ENCODE measurements at places on chromosomes 6 and 20.

GRCh38 chr6:18488004-18488403, 100.9 kb downstream of the RNF144B start:
- DNase-seq, result no peak

DNA sequence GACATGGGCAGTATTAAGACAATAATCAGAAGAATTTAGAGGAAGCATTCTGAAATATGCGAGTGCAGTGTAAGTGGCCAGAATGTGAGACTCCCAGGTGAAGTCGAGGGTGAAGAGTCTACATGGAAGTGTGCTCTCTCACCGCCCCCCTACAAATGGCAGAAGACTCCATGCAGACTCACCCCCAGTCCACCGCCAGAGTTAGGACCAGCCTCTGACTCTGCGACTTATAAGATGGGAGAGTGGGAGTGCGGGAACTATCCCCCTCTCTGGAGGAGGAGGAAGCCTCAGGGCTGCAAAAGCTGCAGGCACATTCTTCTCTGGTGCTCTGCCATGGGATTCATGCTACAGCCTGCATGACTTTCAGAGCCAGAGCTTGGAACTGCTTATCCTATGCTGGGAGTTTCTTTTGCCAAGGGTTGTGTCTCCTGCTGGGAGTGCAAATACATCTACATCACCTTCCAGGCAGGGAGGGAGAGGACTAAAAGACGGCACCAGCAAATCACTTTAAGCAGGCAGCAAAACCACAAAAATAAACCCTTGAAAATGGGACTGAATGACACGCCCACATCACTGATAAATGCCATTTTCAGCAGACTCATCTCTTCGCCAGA, 206.7 kb upstream of the SULF2 start:
- DNase-seq, result no peak

DNA sequence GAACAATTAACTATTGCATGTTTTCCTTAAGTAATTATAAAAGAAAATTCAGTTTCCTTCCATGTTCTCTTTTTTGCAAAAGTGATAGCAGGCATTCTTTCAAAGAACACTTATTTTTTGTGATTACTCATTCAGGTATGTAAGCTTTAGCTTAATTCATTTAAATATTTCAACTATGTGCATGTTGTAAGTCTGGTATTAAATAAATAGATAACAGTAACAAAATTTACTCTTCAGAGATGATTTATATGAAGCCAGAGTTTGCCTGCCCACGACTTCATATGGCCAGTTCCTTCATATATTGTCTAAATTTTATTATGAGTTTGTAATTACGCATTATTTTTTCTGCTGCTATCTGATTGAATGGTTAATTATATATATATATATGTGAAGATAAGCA, 110.9 kb downstream of the ADGRG6 start:
- DNase-seq, result no peak

DNA sequence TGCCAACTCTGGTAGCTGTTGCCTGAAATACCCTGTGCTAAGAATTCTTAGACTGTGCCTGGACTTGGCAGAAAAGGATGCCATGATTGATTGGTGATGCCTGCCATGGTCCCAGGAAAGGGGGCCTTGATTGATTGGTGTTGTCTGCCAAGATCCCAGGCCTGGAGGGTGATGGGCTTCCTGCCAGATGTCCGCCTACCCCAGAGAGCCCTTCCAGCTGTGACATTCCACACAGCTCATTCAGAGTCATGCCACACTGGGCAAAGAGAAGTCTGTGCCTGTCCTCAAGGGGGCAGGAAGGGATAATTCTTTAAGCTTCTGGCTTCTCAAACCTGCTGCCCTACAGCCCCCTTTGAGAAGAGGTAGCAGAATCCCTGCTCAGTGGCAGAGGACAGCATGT, 24.6 kb downstream of the RIMS4 start:
- no peak for DNase-seq

GRCh38 chr6:133577851-133578250, 311.1 kb upstream of the TCF21 start:
- DNase-seq, result no peak

GRCh38 chr6:167736486-167737204, 90.1 kb upstream of the AFDN start:
- no peak for DNase-seq

DNA sequence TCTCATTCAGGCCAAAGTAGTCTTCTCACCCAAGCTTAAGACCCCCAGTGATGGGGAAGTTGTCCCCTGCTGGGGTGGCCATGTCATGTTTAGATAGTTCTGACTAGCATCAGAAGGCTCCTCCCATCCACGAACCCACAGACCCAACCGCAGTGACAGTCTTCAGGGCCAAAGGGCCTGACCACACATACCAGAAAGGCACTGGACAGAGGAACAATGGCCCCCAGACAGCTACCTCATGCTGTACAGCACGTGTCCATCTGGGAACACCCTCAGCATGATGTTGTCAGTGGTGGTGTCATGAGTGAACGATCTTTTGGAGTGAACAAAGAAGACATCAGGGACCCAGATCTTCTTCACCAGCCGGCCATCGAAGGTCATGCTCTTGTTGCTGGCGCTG, 46.3 kb downstream of the GABRR2 start:
- no peak for DNase-seq

DNA sequence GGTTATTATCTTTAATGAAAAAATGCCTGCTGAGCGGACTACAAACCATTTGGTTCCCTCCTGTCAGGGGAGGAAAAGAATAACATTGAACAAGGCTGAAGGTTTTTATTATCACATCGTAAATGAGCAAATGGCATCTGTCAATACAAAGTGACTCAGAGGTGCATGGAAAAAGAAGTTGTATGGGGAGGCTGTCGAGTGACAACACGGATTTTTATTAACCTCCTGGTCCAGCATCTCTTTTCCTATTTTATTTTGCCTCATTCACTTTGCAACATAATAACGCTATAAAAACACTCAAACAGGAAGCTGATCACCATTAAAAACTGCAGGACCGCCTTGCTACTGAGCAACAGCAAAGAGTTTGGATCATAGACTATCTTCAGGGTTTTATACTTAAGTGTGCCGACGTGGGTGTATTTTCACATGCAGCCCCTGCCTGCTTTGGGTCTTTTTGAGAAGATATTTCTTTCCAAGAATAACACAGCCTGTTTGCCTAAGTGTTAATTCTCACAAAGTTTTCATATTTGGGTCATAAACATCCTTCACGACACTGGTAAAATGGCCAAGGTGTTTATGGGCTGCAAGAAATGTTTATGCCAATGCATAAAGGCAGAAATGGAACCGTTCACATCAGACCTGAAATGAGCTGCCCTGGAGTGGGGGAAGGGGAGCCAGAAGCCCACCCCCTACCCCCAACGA, 132.1 kb upstream of the SALL4 start:
- peak; percentile 40 for DNase-seq

DNA sequence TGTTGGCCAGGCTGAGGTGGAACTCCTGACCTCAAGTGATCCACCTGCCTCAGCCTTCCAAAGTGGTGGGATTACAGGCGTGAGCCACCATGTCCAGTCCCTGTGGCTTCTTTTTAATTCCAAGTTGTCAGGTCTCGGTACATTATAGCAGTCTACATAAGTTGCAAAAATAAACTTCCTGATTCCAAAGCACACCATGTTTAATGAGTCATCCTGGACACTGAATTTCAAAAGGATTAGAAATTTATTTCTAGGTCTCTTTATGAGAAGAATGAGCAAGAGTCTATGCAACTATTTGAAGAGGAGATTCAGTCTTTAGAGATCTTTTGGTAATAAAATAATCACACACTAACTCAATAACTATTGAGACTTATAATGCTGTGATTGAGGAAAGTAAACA, 63.9 kb upstream of the MCHR2 start:
- no peak for DNase-seq

GRCh38 chr20:52484438-52484837, 292.9 kb upstream of the ZFP64 start:
- no peak for DNase-seq

DNA sequence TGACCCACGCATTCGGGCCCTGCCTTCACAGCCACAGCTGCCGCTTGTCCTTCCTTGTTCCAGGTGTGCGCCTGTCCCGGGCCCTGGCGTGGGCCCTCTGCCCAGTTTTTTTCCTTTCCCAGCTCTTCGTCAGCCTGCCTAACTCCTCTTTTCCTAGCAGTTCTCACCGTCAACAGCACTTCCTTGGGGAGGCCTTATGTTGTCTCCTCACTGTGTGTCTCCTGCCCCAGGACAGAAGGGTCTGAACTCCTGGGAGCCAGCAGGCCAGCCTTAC, 71.8 kb downstream of the CDS2 start:
- DNase-seq, result no peak

DNA sequence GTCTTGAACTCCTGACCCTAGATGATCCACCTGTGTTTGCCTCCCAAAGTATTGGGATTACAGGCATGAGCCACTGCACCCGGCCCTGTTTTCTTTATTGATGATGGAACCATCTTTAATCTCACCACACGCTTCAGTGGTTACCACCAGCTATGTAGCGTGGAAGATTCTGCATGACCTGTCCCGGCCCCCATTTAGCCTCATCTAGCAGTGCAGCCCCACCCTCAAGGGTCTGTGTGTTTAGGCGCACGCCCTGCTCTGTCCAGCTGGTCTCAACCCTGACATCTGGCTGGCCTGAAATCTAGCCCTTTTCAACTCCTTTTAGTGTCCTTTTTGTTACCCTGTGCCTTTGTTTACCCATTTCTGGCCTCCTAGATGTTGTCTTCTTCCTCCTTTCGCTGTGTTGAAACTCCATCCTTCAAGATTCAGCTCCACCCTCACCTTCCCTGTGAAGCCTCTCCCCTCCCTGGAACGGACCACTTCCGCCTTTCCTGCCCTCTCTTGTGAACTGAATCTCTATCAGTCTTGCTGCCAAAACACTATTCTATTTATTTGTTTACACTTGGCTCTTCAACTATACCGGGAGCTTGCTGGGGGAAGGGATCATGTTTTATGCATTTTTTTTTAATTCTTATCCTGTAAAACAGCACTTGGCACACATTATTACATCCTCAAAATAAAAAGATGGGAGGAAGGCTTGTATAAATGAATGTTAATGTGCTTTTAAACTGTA, 101.0 kb upstream of the MTHFD1L start:
- DNase-seq, result no peak

DNA sequence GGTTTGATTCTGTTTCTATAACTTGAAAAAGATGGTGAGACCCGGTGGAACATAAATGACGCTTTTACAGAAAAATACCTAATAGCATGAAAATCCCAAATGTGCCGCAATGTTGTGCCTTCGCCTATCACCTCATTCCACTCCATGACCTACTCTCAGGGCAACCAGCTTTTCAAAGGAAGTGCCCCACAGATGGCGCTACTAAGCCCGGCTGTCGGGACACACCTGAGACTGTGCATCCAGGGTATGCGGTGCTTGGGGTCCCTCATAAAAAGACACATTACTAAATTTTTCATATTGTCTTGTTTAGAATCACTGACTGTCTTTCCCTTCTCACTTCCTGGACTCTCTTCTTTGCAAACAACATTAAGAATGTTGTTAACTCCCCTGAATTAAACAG, 145.5 kb upstream of the RPS6KA2 start:
- peak; percentile 73 for DNase-seq

GRCh38 chr20:40254023-40254772, 434.8 kb downstream of the MAFB start:
- no peak for DNase-seq

- no peak for DNase-seq
These were observed 40.4 kb upstream of the ELMO2 start for GRCh38 chr20:46446851-46447250.

GRCh38 chr20:33423141-33423834, 20.3 kb downstream of the SNTA1 start:
- no peak for DNase-seq

DNA sequence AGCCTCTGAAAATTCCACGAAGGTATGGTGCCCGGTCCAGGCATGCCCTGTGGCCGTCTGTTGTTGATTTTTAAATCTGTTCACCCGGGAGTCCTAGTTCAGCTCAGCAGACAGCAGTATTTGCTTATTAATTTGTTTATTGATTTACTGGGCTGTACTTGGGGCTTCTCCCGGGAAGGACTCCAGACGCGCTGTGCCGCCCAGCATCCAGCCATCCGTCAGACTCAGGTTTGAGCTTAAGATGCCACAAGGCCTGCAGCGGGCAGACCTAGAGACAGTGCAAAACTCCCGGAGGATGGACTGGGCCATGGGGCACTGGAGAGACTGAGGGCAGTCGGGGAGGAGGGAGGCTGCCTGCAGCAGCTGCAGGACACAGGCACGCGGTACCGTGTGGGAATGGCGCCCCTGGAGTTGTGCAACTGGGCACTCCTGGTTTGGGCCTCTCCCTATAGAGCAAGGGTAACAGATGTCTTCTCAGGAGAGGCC, 17.3 kb upstream of the CCDC167 start:
- DNase-seq, result no peak

DNA sequence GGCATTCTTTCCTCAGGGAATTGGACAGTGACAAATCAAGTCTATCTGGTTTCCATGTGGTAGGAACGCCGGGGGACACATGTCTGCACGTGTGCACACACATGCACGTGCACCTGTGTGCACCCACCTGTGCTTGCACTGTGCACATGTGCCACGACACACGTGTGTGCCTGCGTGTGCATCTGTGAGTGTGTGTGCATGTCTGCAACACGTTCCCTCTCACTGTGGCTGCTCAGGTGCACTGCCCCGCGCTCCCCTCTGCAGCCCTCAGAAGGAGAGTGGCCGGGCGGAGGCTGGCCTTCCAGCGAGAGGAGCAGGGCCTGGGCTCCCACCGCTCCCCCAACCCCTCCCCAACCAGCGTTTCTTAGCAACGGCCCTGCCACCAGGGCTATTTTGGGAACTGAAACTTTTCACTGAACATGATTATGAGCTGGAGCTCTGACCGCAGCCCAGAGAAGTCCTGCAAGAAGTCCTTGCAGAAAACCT, 147.8 kb downstream of the PHACTR3 start:
- no peak for DNase-seq

DNA sequence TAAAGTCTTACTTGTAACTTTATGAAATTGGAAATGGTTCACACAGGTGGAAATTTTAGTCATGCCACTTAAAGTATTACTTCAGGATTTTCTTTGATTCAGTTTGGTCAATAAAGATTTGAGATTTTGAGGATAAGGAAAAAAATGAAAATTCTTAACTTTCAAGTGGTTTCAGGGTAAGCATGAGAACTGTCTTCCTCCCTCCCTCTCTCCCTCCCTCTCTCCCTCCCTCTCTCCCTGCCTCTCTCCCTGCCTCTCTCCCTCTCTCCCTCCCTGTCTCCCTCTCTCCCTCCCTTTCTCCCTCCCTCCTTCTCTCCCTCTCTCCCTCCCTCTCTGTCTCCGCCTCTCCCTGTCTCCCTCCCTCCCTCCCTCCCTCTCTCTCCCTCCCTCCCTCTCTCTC, 36.9 kb downstream of the L3MBTL3 start:
- no peak for DNase-seq

DNA sequence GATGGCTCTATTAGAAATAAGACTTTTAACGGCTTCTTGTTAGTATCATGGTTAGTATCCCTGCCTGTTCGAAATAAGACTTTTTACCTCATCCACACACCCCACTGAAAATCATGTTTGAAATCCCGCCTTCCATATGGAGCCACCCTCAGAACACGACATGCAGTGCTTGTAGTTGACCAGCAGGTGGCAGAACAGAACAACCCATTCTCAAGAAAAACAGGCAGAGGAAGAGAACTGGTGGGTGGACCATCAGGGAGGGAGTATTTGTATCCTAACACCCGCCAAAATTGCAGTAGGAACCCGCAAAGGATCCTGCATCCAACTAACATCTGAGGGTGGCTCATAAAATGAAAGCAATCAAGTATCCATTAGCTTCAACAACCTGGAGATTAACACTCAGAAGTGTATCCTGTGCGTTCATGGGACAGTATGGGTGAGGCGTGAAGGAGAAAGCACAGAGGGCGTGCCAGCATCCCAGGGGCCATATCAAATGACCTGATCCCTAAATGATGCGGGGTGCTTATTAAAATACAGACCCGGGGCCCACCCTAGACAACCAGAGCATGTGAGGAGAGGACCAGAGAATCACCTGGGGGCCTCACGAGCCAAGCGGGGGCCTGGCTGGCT, 89.6 kb upstream of the NHSL1 start:
- peak; percentile 68 for DNase-seq
